ENCODE measurements at places on chromosomes 1 and 21.

DNA sequence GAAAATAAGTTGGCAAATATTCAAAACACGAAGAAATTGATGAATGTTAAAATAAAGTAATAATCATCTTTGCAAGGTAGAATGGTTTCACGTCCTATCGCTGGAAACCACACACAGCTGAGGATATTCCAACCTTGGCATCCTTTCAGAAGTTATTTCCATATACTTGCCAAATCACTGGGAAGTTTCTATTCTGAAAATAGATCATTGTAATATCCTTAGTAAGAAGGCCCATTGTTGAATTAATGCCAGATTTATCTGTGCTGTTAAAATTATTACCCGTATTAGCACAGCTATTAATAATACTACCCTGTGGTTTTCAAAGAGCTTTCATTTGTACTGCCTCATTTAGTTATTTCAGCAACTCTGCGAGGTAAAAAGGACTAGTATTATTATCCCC lies 81.1 kb downstream of the OLFM3 start:
- no peak for DNase-seq

GRCh38 chr1:119795261-119796200 lies 15.7 kb downstream of the REG4 start:
- DNase-seq = no peak

DNA sequence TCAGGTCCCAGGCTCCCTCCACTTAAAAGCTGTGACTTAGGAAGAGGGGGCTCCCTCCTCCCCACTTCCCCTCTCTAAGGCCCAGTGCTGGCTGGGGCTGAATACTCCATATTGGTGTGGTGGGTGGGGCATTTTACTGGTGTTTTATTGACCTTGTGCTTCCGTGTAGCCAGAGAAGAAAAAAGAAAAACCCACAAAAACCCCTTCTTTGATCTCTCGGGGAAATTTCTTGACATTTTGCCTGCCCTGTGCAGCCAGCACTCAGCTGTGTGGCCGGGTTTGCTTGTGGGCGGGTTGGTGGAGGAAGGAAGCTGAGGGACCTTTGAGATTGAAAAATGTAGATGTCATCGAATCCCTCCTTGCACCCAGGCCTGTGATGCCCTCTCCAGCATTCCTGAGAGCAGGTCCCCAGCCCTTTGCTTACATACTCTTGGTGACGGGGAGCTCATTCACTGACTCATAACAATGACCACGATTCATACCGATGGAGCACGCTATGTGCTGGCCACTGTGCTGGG lies 24.8 kb downstream of the TNFRSF8 start:
- DNase-seq = peak; percentile 25

DNA sequence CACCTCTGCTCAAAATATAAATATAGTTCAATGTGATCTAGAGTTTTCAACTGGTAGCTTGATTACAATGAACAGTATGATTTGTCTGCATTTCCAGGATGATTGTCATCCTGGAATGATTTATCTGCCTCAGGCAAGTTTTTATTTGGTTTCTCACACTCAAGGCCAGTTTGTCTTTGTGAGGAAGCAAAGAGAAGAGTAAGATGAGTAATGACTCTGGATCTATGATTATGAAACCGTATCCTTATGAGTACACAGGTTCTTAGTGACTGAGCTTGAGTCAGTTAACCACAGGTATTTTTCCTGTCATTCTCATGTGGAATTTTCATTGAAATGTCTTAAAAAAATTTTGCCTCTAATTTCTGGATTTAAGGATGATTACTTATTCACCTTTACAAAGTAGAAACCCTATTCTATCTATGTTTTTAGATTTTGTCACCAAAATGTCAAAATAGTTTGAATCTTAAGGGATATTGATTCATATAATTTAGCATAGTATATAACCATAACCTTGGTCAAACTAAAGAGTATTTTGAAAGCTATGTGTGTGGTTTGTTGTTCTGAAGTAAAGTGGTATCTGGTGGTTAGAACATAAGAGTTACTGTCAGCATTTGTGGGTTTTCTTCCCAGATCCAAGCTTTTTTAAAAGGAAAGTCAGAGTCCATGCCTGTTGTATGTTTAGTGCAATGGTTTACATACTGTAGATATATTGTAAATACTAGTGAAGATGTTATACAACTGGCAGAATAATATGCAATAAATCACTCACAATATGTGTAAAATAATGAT lies 145.0 kb downstream of the RASAL2 start:
- no peak for DNase-seq

GRCh38 chr1:157044326-157044725 lies 1.2 kb downstream of the ARHGEF11 start:
- DNase-seq = no peak
